T-helper 17 cell (primary cell): ENCODE measurements at places on chromosomes 7 and 10.

- DNase-seq: no peak
Observed at GRCh38 chr10:121558238-121558637, 40.0 kb downstream of the FGFR2 start.

DNA sequence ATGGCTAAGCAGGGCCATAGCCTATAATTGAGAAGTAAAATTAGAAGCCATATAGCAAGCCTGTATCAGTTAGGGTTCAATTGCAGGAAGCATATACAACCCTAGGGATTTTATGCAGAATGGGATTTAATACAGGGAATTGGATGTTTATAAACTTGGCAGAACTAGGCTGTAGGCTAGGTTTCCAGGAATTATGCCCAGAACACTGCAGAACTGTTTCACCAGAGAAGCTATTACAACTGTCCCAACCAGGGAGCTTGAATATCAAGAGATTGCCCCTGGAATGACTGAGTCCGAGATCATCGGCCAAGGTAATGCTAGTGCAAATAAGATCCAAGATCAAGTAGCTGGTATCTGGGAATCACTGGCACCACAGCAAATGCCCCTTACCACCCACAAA lies 64.0 kb downstream of the PRR15 start:
- DNase-seq: no peak

DNA sequence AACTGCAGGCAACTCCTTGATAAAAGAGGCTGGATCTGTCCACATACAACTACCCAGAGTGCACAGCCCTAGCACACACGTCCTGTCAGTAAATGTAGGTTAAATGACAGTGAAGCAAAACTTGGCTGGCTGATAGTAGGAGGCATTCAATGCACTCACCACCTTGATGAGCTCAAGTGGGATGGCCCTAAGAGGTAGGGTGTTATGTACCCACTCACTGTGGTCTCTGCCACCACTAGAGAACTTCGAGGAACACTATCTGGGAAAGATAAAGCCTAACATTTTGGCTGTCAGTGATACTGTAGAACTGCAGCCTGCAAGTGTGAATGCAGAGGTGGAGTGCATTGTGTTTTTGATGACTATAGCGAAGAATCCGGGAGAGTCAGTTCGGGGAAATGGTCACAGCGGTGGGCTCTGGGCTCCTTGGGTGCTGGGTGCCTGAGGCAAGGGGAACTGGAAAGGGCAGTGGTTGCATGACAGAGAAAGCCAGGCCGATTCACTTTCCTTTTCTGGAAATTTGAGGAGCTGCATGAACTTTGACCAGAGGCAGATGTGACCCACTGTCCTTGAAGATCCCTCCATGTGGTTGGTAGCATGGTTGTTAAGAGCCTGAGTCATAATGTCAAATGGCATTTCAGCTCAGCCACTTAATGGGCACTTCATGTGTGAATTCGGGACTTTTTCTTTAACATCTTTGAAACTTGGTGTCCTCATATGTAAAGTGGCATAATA lies 93.1 kb upstream of the ZPBP start:
- no peak for DNase-seq

GRCh38 chr7:107661081-107661864 lies 645 bp downstream of the SLC26A4 start:
- DNase-seq: peak; percentile 23

DNA sequence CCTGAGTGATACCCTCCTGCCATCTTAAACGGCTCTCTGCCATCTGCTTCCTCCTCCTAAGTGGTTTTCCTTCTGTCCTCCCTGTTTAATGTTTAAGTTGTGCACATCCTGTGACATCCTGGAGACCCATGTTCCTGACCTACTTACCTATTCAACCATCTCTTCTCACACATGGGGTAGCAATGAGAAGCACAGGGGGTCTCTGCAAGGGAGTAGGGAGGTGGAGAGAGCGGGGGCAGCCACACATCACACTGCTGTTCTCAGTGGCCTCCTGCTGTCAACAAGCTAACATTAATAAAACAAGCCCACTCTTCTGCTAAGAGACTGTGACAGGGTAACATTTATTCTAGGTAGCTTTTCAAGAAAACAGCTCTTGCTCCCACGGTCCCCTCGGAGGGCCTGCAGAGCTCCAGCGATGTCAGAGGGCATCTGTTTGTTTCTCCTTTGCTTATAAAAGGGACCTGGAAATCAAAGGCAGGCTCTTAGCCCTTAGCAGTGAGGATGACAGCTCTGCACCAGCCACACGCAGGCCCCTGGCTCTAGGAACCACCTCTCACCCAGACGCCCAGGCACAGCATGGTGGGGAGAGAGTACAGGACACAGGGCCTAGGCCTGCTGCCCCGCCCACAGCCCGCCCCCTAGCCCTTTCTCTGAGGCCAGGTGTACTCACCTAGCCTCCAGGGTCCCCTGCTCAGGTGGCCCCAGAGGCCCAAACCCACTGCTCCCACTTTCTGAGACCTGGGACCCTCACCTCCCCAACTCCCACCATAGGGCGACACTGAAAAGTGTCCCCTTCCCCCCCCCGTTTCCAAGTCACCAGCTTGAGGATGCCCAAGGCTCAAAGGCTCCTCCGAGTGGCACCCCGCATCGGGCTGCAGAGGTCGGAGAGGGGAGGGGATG lies 943 bp upstream of the SLC18A2 start:
- DNase-seq: no peak

GRCh38 chr10:10796061-10796773 lies 221.5 kb upstream of the CELF2 start:
- DNase-seq: no peak

GRCh38 chr10:57338823-57339558 lies 928.7 kb downstream of the IPMK start:
- DNase-seq: no peak

DNA sequence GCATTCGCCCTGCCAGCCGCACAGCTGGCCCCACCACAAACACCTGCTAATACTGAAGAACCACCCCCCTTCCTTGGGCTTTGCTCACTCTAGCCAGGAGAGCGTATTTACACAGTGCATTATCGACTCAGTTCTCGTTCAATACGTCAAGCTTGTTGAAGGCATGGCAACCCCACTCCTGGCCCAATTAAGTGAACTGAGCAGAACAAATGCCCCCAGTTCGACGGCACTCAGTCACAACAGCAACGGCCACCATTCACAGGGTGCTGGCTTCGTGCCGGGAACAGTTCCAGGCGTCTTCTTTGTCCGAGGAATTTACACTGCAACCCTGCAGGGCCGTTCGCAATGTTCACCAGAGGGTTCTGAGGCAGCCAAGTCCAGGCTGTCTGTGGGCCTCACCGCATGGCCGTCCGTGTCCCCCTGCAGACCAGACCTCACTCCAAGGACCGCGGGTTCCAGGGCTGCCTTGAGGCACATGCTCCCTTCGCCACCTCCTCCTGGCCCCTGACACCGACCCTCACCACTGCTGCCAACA lies 175.3 kb downstream of the DIP2C start:
- no peak for DNase-seq

GRCh38 chr7:45563941-45564461 lies 10.2 kb upstream of the ADCY1 start:
- DNase-seq: no peak

- no peak for DNase-seq
Observed at GRCh38 chr10:65133652-65134051, 1612.5 kb downstream of the REEP3 start.

- DNase-seq: no peak
Observed at GRCh38 chr10:6980353-6980752, 400.3 kb upstream of the PRKCQ start.

DNA sequence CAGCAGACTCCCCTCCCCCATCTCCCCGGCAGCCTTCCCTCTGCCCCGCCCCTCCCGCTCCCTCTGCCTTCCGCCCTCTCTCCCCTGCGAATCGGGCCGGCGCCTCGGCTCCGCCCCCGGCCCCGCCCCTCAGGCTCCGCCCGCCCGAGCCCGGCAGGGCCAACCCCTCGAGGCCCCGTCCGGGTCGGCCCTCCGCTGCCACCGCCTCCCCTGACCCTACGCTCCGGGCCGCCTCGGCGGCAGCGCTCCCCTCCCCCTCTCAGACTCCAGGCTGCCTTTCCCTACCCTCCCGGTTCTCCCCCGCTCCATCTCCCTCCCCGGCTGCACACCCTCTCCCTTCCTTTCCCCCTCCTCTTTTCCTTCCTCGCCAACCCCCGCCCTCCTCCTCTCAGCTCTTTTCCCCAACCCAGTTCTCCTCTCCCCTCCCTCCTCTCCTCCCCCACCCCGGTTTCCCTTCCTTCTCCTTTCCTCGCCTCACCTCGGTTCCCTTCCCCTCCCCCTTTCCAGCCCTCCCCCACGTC lies 1.6 kb downstream of the ZNF467 start:
- peak; percentile 83 for DNase-seq

GRCh38 chr7:54563329-54563916 lies 21.2 kb downstream of the VSTM2A start:
- DNase-seq: no peak

DNA sequence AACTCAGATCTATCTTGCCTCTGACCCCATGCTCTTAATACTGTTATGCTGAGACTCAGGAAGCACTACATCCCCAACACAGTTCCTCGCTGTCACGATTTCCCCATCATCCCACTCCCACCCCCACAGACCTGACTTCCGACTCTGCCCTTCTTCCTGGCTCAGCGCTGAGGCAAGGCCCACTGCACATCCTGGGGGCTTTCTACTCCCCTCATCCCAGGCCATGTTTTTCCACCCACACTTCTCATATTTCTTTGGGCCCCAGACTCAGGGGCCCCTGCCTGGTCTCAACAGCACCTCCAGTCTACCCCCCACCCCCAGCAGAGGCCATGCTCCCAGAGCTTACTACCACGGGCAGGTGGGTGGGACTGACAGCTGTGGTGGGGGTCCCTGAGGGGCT lies 7.7 kb upstream of the NDST2 start:
- DNase-seq: no peak

GRCh38 chr10:100826983-100827818 lies 81.8 kb downstream of the PAX2 start:
- no peak for DNase-seq

- DNase-seq: peak; percentile 12
Observed at GRCh38 chr10:33334805-33335550, 511 bp upstream of the NRP1 start.

GRCh38 chr7:55154096-55154495 lies 135.3 kb downstream of the EGFR start:
- no peak for DNase-seq

DNA sequence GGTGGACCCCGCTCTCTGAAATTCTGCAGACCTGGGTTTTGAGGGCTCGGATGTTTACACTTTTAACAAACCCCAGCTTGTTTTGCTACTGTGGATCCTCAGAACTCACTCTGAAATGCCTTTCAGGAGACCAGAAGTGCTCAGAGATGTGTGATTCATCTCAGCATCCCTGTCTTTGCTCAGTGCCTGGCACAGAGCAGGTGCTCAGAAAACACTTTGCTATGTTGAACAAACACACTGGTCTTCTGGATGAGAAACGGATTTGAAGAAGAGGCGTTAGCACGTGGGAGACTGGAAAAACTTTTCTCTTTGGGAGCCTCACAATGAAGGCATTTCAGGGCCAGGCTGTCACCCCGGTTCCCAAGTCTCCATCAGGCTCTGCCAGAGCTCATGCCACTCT lies 53.3 kb downstream of the SH3PXD2A start:
- DNase-seq: no peak

DNA sequence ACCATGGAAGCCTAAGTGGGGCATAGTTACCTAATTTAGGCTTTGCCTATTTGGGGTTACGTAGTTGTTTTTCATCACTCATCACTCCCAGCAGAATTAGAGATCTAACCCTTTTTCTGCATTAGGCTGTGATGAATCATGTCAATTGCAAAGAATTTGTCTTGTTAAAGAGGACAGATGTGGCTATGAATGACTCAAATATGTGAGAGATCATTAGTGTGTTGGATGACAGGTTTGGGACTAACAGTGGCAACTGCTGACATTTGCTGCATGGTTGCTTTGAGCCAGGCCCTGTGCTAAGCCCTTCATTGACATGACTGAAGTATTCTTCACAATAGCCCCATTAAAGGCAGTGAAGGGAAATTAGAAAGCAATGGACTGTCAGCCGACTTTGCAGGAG lies 83.4 kb upstream of the BMPER start:
- no peak for DNase-seq

DNA sequence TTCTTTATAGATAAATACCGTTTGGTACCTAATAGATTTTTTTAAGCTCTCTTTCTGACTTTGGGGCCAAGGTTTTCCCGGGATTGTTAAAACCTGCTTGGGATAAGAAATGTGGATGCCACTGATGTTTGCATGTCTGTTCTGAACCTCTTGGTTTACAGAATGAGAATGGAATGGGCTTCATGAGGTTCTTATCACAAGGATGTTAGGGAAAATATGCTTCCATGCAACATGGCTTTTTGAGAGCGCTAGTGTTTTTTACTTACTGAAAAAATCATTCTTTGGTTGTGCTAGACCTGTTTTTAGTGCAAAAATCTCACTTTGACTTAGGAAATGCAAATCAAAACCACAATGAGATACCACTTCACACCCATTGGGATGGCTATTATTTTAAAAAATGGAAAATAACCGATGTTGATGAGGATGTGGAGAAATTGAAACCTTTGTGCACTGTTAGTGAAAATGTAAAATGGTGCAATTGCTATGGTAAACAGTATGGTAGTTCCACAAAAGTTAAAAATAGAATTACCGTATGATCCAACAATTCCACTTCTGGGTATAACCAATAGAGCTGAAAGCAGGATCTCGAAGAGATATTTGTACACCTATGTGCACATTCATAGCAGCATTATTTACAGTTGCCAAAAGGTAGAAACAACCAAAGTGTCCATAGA lies 38.9 kb downstream of the TSPAN14 start:
- DNase-seq: no peak

- DNase-seq: no peak
Observed at GRCh38 chr10:60073397-60073780, 167.0 kb upstream of the CCDC6 start.

DNA sequence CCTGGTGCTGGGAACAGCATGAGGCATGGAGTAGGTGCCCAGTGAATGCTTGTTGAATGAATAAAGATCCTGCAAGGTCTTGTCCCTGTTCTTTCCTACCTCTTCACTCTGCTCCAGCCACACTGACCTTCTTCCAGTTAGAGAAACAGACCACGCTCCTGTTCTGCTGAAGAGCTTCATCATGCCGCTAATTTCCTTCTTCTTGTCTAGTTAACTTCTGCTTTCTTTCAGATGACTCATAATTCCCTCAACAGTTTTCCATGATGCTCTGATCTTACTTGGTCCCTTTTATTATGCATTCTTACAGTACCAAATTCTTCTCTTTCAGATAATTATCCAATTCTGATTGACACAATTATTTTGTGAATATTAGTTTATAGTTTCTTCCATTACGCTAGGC lies 59.5 kb upstream of the C1QL3 start:
- DNase-seq: no peak

- no peak for DNase-seq
Observed at GRCh38 chr7:154721086-154721485, 281.8 kb downstream of the PAXIP1 start.

GRCh38 chr10:34739915-34740314 lies 75.2 kb downstream of the PARD3 start:
- DNase-seq: no peak

DNA sequence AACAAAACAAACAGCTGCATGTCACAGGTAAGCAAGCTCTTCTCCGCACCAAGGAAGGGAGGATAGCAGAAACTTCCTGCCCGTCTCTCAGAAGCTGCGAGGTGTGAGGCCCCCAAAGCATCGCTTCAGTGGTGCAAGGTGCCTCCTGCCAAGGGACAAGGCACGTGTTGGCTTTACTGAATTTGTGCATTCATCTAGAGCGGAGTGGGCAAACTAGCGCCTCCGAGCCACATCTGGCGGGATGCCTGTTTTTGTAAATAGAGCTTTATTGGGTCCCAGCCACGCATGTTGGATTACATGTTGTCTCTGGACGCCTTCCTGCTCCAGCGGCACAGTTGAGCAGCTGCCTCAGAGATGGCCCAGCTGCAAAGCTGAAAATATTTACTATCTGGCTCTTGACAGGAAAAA lies 27.7 kb downstream of the PHYH start:
- DNase-seq: no peak
